Activated T-helper 9 cell treated with anti-CD3 and anti-CD28 coated beads, Interleukin-2, amount 50 U/mL, for 16 hours (primary cell): ENCODE measurements at places on chromosomes 3 and 15.

DNA sequence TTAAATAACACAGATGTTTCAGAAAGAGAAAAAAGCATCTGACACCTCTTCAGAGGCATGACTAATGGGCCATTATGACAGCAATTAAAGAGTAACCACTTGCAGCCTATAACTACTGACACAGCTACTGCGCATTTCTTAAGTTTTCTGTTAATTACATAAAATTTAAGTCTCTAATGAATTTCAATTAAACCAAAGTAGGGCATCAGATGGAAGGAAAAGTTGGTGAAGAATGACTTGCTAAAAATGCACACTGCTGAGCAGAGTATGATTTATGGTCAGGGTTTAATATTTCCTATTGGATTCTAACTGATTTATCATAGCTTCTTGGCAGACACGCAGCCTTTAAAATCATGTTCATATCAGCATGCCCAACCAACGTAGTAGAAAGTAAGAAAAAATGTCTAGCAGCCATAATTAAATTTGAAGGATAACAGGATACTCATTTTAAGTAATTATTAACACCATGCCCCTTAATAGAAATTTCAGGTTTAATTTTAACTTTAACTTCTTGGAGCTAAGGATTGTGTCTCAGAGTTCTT, 140.0 kb downstream of the CBLB start:
- no peak for DNase-seq

DNA sequence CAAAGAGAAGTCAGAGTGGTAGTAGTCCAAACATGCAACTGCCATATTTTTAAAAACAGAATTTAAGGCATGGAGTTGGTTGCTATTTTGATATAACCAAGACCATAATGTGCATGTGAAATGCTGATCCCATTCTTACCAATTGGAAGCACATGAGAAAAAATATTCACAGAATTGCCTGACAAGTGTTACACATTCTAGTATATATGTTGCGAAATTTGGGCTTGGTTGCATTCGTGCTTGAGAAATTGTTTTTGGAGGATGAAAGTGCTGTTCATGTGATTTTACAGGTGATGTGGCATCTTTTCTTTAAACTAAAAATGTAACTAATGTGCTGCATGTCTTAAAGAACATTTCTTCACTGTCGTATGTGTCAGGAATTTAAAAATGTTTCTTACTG, 199.7 kb downstream of the CHL1 start:
- no peak for DNase-seq

GRCh38 chr15:89704411-89704810, 13.8 kb downstream of the WDR93 start:
- no peak for DNase-seq

GRCh38 chr15:96728591-96728990, 398.1 kb downstream of the NR2F2 start:
- DNase-seq, result no peak

DNA sequence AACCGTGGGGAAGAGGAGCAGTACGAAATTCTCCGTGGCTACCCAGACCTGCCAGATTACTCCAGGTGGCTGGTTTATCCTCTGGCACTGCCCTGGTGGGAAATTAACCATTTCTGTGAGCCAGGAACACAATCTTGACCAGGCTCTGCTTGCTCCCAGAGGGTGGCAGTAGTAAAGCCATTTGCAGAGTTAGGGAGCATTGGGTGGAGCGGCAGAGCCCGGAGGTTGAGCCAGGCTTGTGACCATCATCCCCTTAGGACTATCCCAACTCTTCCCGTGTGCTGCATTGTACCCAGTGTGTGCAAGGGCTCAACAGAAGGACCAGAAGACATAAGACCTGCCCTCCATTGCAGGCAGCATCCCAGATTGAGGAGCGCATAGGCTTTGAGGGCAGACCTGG, 5.3 kb downstream of the KNG1 start:
- no peak for DNase-seq

DNA sequence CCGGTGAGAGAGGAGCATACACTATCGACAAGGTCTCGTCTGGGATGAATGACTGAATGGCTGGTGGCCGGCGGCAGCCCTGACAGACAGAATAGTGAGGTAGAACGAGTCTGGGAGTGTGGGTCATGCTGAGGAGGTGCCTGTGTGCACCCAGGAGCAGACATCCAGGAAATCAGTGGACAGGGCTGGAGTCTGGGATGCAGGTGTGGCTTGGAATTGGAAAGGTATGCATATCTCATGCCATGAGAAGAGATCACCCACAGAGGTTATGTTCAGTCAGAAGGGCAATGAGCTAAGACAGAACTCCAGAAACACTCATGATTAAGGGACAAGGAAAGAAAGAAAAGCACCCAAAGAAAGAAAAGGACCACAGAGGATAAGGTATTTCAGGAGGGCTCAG, 20.8 kb downstream of the HACD2 start:
- no peak for DNase-seq

- DNase-seq, result no peak
These were observed 3.7 kb upstream of the ANKUB1 start for GRCh38 chr3:149796026-149796425.

DNA sequence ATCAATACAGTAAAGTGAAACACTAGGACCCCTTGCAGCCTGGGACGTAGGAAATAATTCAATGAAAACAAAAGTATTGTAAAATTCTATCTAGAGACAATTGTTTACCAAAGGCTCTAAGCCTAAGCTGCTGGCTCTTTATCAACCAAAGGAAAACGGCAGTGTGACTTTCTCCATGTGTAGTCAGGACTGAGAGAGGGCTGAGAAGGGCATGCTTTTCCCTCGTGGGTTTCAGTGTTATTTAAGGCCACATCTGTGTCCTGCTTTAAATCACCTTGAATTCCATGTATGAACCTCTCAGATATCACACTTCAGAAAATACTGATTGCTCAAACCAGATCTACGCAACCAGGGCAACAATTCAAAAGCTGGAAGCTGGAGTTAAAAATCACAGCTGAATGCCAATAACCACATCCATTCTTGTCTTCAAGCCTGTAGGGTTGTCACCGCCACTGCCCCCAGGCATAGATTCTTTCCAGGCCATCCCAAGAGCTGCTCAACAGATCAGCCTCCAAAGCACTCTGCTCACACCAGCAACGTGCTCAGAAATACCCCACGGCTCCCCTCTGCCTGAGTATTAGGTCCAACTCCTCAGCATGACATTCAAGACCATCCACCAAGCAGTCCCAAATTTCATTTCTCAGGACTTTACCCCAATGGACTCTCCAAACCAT, 124.0 kb downstream of the SRGAP3 start:
- DNase-seq, result no peak

- no peak for DNase-seq
These were observed 60.4 kb downstream of the MLH1 start for GRCh38 chr3:37053753-37054152.

DNA sequence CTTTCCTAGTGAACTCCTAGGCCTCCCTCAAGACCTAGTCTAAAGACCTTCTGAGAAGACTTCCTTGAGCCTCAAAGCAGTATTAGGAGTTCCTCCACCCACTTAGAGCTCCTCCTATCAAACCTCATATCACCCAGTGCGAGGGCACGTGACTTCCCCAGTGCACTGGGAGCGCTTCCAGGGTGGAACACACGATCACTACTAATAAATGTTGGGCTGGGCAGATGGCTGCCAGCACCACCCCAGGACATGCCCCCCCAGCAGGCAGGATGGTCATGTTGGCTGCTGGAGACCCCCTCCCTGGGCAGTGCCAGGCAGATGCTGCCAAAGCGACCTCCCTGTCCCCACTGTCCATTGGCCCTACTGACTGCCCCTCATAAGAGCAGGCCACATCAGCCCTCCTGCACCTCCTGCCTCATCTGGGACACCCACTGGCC, 8.5 kb upstream of the PLXND1 start:
- DNase-seq, result no peak

DNA sequence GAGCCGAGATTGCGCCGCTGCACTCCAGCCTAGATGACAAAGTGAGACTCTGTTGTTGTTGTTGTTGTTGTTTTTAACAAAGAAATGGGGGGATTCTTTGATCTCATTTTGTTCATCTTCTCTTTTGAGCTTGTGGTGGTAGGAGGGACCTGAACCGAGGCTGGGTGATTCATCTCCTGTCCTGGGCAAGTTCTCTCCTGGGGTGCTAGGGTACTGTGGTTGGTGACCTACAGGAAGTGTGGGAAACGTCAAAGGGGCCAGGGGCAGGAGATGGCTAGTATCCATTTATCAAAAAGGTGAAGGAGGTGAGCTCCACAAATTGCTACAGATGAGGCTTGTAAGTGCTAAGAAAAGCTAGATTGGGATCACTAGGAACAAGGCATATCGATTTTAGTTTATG, 14.3 kb downstream of the PPCDC start:
- DNase-seq, result no peak
